ENCODE measurements at places on chromosomes 2 and 18.

GRCh38 chr2:136490100-136490499, 275.2 kb upstream of the THSD7B start:
- DNase-seq, result no peak

DNA sequence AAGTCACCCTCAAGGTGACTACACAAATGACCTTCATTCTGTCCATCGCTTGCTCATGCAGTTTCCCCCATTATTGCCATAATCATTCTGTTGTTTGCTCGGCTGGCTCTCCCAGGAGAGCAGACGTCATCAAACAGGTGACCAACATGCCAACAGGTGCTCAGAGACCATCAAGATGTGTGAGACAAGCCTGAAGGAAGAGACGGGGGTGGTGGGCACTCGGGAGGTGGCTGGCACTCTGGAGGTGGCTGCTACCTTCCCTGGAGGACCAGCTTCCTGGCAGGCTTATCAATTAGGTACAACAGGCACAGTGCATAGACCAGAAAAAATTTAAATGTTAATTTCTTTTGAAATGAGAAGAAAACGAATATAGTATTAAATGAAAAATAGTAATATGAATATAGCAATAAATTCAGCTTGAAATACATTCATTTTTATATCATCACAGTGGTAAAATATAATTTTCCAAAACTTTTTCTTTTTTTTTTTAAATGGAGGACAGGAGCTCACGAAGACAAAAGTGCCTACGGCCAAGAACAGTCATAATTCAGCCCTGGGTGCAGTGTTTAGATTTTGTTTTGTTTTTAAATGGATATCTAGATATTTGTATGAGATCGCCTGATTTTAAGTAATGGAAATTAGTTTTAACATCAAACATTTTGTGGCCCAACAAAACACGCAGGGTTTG, 16.9 kb upstream of the HAAO start:
- no peak for DNase-seq

DNA sequence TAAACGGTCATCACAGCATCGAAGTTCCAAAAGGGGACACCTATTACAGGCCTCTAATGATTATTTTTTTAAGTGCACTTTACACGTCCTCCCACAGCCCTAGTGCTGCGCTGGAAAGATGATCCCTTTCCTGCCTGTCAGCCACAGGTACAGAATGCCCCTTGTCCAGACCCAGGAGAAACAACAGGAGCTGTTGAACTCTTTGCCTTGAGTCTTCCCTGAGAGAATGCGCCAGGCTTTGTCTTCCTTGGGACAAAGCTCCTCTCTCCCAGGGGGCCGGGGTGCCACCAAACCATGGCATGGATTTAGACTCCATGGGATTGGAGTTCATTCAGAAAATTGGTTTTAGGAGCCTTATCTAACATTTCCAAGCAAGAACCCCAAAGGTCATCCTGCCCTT, 319.0 kb upstream of the SOX11 start:
- no peak for DNase-seq

GRCh38 chr2:214839464-214839863, 30.0 kb upstream of the BARD1 start:
- DNase-seq, result no peak

GRCh38 chr2:153106802-153107477, 371.6 kb downstream of the RPRM start:
- no peak for DNase-seq

- no peak for DNase-seq
Observed at GRCh38 chr2:182818501-182818900, 47.9 kb downstream of the FRZB start.

GRCh38 chr2:38032946-38033345, 43.0 kb downstream of the CYP1B1 start:
- no peak for DNase-seq

GRCh38 chr2:118016911-118017310, 3.0 kb upstream of the CCDC93 start:
- DNase-seq, result no peak

DNA sequence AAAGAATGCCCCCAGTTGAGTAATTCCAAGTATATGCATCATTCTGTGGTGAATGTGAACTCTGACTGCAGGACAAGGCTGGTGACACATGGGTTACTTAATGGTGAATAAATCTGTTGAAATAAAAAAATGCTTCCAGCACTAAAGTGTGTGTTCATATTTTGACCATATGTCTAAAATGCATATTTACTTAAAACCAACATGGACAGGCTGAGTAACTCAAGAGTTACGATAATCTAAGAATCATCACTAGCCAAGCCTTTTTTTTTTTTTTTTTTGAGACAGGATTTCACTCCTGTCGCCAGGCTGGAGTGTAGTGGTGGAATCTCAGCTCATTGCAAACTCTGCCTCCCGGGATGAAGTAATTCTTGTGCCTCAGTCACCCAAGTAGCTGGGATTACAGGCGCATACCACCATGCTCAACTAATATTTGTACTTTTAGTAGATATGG, 47.1 kb upstream of the CCBE1 start:
- DNase-seq, result peak; percentile 82

- no peak for DNase-seq
Observed at GRCh38 chr18:75156831-75157230, 52.1 kb downstream of the PTGR3 start.

DNA sequence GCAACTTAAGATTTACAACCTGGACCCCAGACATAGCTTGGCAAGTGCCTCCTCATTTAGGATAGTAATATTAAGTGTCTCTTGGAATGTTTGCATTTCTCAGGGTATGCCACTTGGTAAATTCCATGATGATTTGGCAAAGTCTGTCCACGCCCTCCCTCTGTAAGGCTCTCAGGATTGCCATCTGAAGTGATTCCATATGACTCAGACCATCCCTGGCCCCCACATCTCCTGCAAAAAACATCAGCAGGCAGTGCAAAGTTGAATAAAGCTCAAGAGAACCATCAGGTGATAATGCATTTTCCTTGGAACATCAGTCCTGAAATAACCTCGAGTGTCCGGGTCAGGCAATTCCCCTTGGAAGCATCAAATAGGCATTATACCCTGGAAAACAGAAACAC, 27.1 kb upstream of the PIEZO2 start:
- no peak for DNase-seq

DNA sequence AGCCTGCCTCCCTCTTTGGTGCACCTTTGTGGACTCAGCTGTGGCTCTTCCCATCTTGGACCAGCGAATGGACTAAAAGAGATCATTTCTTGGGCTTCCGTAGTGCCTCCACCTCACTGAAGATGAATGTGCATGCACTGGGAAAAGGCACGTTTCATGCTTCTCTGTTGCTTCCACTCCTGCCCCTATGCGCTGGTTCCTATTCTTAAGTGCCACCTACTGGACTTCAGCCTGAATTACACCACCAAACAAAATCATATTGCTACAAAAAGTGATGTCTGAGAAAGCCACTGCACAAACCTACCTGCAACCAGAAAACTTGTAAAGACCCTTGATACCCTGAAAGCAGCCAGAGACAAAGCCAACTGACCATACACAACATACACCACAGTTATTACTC, 695.6 kb downstream of the TSN start:
- DNase-seq, result no peak

DNA sequence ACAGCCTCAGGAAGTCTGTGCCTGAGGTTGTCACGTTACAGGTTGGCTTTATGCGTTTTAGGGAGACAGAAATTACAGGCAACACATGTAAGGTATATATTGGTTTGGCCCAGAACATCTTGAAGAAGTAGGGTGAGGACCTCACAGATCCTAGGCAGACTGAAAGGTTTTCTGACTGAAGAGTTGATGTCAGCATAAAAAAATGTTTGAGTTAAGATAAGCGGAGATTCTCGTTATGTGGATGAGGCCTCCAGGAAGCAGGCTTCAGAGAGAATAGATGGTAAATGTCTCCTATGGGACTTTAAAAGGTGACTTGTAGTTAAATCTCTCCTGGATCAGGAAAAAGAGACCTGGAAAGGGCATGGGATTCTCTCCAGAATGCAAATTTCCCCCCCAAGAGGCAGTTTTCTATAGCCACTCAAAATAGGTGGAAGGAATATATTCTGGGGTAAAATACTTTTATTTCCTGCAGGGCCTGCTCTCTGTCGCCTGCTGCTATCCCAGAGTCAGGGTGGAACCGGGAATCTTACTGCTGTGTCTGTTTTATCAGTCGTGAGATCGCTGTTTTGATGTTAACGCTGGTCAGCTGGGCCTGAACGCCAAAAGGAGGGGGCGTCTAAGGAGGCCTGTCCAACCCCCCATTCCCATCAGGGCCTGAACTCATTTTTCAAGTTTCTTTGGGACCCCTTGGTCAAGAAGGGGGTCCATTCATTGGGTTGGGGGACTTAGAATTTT, 171.1 kb downstream of the HDAC4 start:
- DNase-seq, result no peak

GRCh38 chr2:25190536-25190935, 22.2 kb upstream of the POMC start:
- DNase-seq, result no peak

DNA sequence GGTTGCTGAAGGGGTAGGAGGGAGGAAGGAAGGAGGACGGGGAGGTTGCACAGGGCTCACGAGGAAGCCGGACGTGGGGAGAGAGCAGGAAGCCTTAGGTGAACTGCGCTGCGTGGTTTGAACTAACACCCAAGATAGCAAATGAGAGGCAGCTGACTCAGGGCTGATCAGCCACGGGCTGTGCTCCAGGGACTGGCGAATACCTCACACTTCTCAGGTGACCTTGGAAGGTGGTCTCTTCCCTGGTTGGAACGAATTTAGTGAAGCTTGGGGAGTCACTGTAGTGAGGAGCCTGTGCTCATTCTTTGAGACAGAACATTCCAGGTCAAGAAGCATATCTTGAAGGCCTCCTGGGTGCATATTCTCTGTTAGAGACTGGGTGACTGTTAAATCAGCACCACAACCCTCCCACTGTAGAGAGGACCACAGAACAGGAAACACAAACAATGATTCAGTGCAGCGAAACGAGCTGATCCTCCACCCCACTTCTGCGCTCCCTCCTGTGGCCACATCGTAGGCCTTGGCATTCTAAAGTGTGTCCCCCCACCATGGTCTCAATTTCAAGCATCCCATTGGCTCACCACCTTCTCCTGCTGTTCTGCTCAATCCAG, 33.8 kb downstream of the TOGARAM2 start:
- DNase-seq, result no peak

DNA sequence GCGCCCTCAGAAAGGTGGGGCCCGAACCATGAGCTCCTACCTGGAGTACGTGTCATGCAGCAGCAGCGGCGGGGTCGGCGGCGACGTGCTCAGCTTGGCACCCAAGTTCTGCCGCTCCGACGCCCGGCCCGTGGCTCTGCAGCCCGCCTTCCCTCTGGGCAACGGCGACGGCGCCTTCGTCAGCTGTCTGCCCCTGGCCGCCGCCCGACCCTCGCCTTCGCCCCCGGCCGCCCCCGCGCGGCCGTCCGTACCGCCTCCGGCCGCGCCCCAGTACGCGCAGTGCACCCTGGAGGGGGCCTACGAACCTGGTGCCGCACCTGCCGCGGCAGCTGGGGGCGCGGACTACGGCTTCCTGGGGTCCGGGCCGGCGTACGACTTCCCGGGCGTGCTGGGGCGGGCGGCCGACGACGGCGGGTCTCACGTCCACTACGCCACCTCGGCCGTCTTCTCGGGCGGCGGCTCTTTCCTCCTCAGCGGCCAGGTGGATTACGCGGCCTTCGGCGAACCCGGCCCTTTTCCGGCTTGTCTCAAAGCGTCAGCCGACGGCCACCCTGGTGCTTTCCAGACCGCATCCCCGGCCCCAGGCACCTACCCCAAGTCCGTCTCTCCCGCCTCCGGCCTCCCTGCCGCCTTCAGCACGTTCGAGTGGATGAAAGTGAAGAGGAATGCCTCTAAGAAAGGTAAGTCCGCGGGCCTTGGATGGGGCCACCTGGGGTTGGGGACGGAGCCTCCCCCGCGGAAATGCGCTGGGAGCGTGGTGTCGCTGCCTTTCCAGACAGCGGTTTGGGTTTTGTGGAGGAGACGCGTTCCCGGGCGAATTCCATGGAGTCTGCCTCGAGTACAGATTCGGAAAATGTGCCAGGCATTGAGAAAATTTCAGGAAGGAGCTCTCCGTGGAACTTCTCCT, 559 bp downstream of the HOXD1 start:
- DNase-seq, result no peak

GRCh38 chr2:207734264-207734635, 22.8 kb downstream of the CCNYL1 start:
- peak; percentile 52 for DNase-seq

- DNase-seq, result no peak
Observed at GRCh38 chr2:27255660-27256059, 7.2 kb downstream of the SLC30A3 start.

DNA sequence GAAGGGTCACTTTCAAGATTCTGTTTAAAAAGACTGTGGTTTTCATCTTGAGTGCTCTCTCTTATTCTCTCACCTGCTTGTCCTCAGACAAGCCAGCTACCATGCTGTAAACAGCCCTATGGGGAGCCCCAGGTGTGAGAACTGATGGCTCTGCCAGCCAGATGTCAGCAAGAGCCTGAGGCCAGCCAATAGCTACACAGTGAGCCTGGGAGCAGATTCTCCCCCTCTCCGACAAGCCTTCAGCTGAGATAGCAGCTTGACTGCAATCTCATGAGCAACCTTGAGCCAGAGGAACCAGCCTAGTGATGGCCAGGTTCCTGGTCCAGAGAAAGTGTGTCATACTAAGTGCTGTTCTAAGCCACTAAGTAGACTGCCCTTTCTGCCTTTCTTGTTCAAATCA, 272.1 kb downstream of the NAPG start:
- no peak for DNase-seq

GRCh38 chr2:41197781-41198180, 745.9 kb upstream of the SLC8A1 start:
- DNase-seq, result no peak

DNA sequence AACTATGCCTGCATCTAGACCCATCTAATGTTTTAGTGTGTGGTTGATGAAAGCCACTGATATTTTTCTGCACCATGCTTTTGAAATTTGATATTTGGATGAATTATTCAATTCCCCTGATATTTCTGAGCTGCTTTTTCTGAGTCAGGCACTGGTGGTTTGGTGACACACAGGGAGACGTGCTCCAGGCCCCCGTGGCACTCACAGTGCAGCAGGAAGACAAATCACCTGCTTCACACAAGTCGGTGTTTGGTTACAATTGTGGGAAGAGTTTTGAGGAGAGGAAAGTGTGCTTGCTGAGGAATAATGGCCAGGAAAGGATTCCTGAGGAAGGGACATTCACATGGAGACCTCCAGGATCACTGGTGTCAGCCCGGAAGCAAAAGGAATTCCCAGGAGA, 179.7 kb downstream of the ACKR3 start:
- no peak for DNase-seq

DNA sequence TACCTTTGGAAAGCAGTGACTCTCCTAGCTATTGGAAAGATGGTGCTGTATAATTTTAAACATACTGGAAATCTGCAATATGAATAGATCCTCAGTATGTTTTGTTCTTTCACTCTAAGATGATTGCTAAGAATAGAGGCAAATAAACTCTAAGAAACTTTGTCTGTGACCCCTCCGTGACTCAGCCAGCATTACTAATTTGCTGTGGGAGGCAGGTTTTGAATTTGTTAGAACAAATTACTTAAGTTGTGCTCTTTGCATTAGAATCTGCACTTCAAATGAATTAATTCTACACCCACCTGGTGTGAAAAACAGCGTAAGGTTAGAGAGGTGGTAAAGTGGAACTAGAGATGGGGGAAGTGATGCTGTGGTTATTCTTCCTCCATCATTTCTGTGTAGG, 142.2 kb downstream of the RAPGEF4 start:
- no peak for DNase-seq

GRCh38 chr2:88396209-88396608, 56.3 kb downstream of the FOXI3 start:
- no peak for DNase-seq

GRCh38 chr2:64273524-64274398, 129.5 kb upstream of the PELI1 start:
- peak; percentile 31 for DNase-seq

- DNase-seq, result no peak
Observed at GRCh38 chr2:45973426-45973825, 322.0 kb downstream of the PRKCE start.

GRCh38 chr2:221817052-221817451, 244.9 kb upstream of the EPHA4 start:
- no peak for DNase-seq

Measured in fibroblast of the conjunctiva (primary cell).